ENCODE measurements at places on chromosomes 1 and 21. TPM values are rescaled to one million over a fixed set of nuclear protein-coding genes. Genes with fewer than 3 reads are reported as not detected.

GRCh38 chr1:224565186-224565585 lies 50.9 kb upstream of the CNIH3 start:
- H3K4me3 ChIP-seq, result no peak overlapping the region
- no peak for DNase-seq
- no peak overlapping the region for H3K27ac ChIP-seq
- H3K36me3 ChIP-seq, result no peaks in the 10 kb centered on the region
- no peaks in the 10 kb centered on the region for H3K4me1 ChIP-seq

- no peaks in the 10 kb centered on the region for H3K36me3 ChIP-seq
- H3K4me3 ChIP-seq, result peak overlapping the region; percentile 1
- H3K4me1 ChIP-seq, result peaks cover 28% of the 10 kb centered on the region
Observed at GRCh38 chr1:43021547-43022474, 63.1 kb upstream of the SLC2A1 start.

GRCh38 chr1:5595531-5596170 lies 396.6 kb downstream of the NPHP4 start:
- H3K4me1 ChIP-seq, result peaks cover 16% of the 10 kb centered on the region
- H3K36me3 ChIP-seq, result no peaks in the 10 kb centered on the region
- H3K27ac ChIP-seq, result no peak overlapping the region
- DNase-seq, result no peak

DNA sequence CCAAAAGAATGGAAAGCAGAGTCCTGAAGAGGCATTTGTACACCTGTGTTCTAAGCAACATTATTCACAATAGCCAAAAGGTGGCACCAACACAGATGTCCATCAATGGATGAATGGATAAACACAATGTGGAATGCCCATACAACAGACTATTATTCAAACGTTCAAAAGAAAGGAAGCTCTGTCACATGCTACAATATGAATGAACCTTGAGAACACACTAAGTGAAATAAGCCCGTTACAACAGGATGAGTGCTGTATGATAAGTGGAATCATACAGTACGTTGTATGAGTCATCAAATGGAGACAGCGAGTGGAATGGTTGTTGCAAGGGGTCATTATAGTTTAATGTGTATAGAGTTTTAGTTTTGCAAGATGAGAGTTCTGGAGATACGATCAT lies 80.1 kb downstream of the SH3BGR start:
- no peak for DNase-seq
- peaks cover 10% of the 10 kb centered on the region for H3K4me1 ChIP-seq
- peaks cover 4% of the 10 kb centered on the region for H3K27me3 ChIP-seq

- H3K27ac ChIP-seq, result no peak overlapping the region
- no peak for DNase-seq
- H3K27me3 ChIP-seq, result no peaks in the 10 kb centered on the region
- no peaks in the 10 kb centered on the region for H3K36me3 ChIP-seq
Observed at GRCh38 chr1:176876966-176877515, 287.5 kb downstream of the ASTN1 start.

GRCh38 chr21:38269576-38269936 lies 12.8 kb downstream of the KCNJ15 start:
- H3K36me3 ChIP-seq, result no peaks in the 10 kb centered on the region
- peaks cover 46% of the 10 kb centered on the region for H3K4me1 ChIP-seq
- H3K4me3 ChIP-seq, result no peak overlapping the region
- no peak overlapping the region for H3K27ac ChIP-seq

GRCh38 chr1:9990944-9991343 lies 6.1 kb upstream of the RBP7 start:
- no peaks in the 10 kb centered on the region for H3K27me3 ChIP-seq
- H3K4me1 ChIP-seq, result no peaks in the 10 kb centered on the region
- H3K36me3 ChIP-seq, result no peaks in the 10 kb centered on the region
- H3K27ac ChIP-seq, result no peak overlapping the region

- H3K4me1 ChIP-seq, result no peaks in the 10 kb centered on the region
- H3K27me3 ChIP-seq, result peaks cover 2% of the 10 kb centered on the region
- no peak overlapping the region for H3K4me3 ChIP-seq
Observed at GRCh38 chr1:34587761-34588160, 167.1 kb upstream of the GJB5 start.

DNA sequence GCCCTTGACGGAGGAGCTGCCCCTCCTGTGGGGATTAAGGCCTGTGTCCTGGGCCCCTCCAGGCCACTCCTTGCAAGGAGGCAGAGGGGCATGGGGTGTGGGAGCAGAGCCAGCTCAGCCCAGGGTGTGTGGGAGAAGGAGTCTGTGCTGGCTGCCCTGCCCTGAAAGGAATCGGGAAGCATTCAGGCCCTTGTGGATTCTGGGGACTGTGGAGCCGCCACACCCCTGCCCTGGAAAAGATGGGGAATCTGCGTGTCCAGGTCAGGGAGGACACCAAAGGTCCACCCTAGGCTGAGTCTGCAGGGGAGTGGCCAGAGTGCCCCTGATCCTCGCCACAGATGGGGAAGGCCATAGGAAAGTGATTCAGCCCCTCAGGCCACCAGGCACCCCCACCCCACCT lies 16.5 kb upstream of the PRDM16 start:
- peak; percentile 35 for DNase-seq
- no peak overlapping the region for H3K27ac ChIP-seq
- no peak overlapping the region for H3K4me3 ChIP-seq
- H3K4me1 ChIP-seq, result no peaks in the 10 kb centered on the region
- H3K27me3 ChIP-seq, result peaks cover 63% of the 10 kb centered on the region

- peak overlapping the region; percentile 75 for H3K27ac ChIP-seq
- no peak overlapping the region for H3K4me3 ChIP-seq
- no peaks in the 10 kb centered on the region for H3K27me3 ChIP-seq
- H3K4me1 ChIP-seq, result peaks cover 66% of the 10 kb centered on the region
- DNase-seq, result no peak
- no peaks in the 10 kb centered on the region for H3K36me3 ChIP-seq
Observed at GRCh38 chr1:164610538-164611222, 51.7 kb downstream of the PBX1 start.

GRCh38 chr1:237562242-237562823 lies 328.4 kb downstream of the ZP4 start:
- no peaks in the 10 kb centered on the region for H3K36me3 ChIP-seq
- H3K4me1 ChIP-seq, result no peaks in the 10 kb centered on the region
- no peak overlapping the region for H3K4me3 ChIP-seq
- H3K27ac ChIP-seq, result no peak overlapping the region
- H3K27me3 ChIP-seq, result no peaks in the 10 kb centered on the region

DNA sequence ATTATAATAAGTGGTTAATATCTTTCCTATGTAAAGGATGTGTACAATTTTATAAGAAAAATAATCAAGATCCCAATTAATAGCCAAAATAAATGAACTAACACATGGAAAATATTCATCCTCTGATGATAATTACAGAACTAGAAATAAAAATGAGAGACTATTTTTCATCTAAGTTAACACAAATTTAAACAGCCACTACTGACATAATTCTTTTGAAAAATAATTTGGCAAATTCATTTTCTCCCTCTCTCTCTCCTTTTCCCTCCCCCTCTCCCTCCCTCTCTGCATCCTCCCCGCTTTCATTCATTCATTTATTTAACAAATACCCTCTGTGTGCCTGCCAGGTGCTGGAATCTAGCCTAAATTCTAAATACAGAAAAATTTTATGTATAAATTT lies 10.3 kb upstream of the SFPQ start:
- DNase-seq, result no peak
- H3K36me3 ChIP-seq, result no peaks in the 10 kb centered on the region
- no peaks in the 10 kb centered on the region for H3K27me3 ChIP-seq
- peaks cover 4% of the 10 kb centered on the region for H3K4me1 ChIP-seq

- no peaks in the 10 kb centered on the region for H3K27me3 ChIP-seq
- H3K27ac ChIP-seq, result no peak overlapping the region
- H3K4me1 ChIP-seq, result no peaks in the 10 kb centered on the region
- no peak overlapping the region for H3K4me3 ChIP-seq
- H3K36me3 ChIP-seq, result peaks cover 34% of the 10 kb centered on the region
- no peak for DNase-seq
Observed at GRCh38 chr1:108141621-108142020, 58.5 kb downstream of the SLC25A24 start.

DNA sequence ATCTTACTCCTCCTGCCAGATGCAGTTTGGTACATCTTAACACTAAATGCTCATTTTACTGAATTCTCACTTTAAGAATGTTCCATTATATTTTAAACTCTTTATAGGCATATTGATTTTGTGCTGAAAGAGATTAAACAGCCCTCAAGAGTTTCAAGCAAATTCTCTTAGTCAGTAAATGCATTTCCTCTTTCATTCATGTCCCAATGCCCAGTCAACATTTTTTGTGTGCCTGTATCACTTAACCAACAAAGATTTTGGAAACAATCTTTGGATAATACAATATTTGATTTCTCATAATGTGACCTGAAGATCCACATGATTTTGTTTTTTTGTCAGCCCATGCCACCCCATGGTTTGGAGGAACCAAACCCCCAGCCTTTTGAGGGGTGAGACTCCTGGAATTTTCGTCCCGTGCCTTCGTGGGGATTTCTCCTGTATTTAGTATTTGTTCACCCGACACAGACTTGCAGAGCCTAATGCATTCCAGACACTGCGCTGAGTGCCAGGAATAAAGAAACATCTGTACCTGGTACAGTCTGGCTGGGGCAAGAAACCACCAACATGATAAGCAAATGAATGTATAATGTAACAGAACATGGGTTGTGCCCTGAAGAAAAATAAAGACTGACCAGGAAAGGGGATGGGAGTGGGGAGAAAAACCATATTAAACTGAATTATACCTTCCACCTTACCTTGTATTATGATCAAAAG lies 47.1 kb upstream of the ETS2 start:
- H3K27me3 ChIP-seq, result no peaks in the 10 kb centered on the region
- DNase-seq, result no peak
- H3K4me3 ChIP-seq, result no peak overlapping the region
- peaks cover 50% of the 10 kb centered on the region for H3K4me1 ChIP-seq
- no peaks in the 10 kb centered on the region for H3K36me3 ChIP-seq
- no peak overlapping the region for H3K27ac ChIP-seq

DNA sequence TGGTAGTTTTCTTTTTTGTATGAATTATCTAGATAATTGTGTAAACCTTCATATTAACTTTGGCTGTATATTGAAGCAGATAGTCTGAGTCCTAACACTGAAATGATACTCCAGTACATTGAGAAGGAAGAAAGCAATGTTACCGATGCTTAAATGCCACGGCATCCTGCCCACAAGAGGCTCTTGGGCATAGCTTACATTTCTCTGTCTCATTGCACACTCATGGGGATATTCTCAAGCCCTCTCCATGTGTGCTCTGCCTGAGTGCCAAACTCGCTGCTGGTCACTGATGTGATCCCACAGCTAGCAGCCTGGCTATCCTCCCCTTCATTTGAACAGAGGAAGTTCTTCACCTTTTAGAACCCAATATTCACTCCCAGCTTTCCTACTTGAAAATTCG lies 179.4 kb downstream of the TGFB2 start:
- H3K27me3 ChIP-seq, result no peaks in the 10 kb centered on the region
- H3K27ac ChIP-seq, result no peak overlapping the region
- H3K4me1 ChIP-seq, result no peaks in the 10 kb centered on the region
- no peaks in the 10 kb centered on the region for H3K36me3 ChIP-seq

- peaks cover 29% of the 10 kb centered on the region for H3K4me1 ChIP-seq
- no peak overlapping the region for H3K4me3 ChIP-seq
- H3K27ac ChIP-seq, result peak overlapping the region; percentile 68
- no peak for DNase-seq
- no peaks in the 10 kb centered on the region for H3K36me3 ChIP-seq
Observed at GRCh38 chr1:175129182-175129581, 61.5 kb downstream of the TNN start.

- DNase-seq, result no peak
- no peaks in the 10 kb centered on the region for H3K27me3 ChIP-seq
- no peak overlapping the region for H3K27ac ChIP-seq
Observed at GRCh38 chr21:32468681-32469111, 56.2 kb downstream of the EVA1C start.

DNA sequence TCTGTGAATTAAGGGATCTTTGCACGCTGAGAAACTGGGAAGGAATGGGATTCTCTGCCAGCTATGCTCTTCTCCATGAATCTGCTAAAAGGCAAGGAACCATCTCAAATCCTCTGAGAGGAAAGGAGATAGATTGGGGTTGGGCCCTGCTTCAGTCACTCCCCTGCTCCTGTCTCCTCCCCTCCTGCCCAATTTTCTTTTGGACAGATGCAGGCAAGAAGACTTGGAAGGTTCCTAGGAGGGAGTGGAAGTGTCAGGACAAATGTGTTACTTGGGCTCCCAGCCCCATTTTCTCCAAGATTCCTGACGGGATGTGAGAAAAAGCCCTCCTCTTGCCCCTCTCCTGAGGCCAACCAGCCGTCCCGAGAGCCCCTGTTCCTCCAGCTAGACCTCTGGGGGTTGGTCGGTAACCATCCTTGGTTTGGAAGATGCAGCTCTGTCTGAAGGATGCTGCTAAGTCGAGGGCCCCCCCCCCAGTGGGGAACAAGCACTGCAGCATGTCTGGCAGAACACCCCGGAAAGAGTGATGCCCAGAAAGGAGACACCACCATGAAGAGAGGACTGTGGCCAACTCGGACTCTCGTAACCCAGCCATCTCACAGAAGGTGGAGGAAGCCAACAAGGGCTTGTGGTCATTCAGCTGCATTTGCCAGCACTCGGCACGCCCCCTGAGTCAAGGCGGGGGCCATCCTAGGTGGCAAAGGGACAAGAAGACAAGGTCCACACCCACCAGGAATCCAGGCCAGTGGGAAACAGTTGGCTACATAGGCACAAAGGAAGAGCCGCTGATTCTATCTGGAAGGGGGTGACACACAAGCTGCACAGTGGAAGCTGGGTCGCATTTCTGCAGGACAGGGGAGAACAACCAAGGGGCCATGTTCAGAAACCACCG lies 43.7 kb downstream of the CDK18 start:
- no peak overlapping the region for H3K27ac ChIP-seq
- DNase-seq, result no peak
- peaks cover 11% of the 10 kb centered on the region for H3K27me3 ChIP-seq

GRCh38 chr1:67732750-67733151 lies 47.8 kb downstream of the GADD45A start:
- no peak for DNase-seq
- peaks cover 41% of the 10 kb centered on the region for H3K4me1 ChIP-seq
- H3K27me3 ChIP-seq, result no peaks in the 10 kb centered on the region
- no peak overlapping the region for H3K27ac ChIP-seq
- no peaks in the 10 kb centered on the region for H3K36me3 ChIP-seq

OR6K2 gene
- total RNA-seq, result not detected

MTARC2 gene
- 3.4 TPM for total RNA-seq

NUF2 gene
- 4.0 TPM for total RNA-seq

Measured in suprapubic skin (tissue), 4 donors.